Muscle of back (tissue), 13 donors: ENCODE measurements at places on chromosomes 5 and 9.
A peak's percentile ranks its signal among the peaks of the same experiment; 100 is the strongest.

DNA sequence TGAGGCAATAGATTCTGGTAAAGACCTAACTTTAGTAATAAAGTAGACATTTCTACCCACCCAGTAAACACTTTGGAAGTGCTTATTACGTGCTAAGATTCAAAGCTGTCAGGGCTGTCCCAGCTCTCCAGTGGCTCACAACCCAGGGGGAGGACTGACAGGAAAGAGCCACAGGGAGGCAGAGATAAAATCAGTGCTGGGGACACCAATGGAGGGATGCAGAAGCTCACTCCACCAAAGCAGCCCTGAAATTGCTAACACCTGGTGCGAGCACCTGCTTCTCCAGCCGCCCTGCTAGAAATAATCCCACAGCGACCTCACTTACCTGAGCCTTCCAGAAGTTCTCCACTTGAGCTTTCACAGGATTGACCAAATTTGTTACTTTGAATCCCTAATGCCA lies 501.0 kb downstream of the BNC2 start:
- DNase-seq, result no peak

- no peak for DNase-seq
These were observed 161.2 kb upstream of the PTGER4 start for GRCh38 chr5:40518485-40518917.

- DNase-seq, result no peak
These were observed 280.5 kb downstream of the TUSC1 start for GRCh38 chr9:25397746-25398145.

DNA sequence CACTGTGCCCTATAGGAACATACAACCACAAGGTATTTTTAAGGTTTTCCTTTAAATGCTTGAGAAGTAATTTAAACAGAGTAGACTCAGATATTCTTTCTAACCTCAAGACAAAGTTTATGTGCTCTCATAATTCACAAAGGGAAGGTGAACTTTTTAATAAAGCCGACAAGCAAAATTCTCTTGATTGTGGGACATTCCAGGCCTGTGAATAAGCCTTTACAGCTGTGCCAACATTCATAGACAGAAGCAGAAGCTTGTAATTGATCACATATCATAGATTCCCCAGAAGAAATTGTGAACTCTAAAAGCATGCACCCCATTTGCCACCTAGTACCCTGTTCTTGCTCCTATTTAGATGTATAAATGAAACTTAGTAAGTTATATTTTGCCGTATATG lies 1107.8 kb upstream of the SEMA6A start:
- no peak for DNase-seq

GRCh38 chr5:119332208-119332607 lies 23.6 kb upstream of the TNFAIP8 start:
- DNase-seq, result no peak

GRCh38 chr5:179533024-179533423 lies 17.3 kb upstream of the RUFY1 start:
- no peak for DNase-seq

DNA sequence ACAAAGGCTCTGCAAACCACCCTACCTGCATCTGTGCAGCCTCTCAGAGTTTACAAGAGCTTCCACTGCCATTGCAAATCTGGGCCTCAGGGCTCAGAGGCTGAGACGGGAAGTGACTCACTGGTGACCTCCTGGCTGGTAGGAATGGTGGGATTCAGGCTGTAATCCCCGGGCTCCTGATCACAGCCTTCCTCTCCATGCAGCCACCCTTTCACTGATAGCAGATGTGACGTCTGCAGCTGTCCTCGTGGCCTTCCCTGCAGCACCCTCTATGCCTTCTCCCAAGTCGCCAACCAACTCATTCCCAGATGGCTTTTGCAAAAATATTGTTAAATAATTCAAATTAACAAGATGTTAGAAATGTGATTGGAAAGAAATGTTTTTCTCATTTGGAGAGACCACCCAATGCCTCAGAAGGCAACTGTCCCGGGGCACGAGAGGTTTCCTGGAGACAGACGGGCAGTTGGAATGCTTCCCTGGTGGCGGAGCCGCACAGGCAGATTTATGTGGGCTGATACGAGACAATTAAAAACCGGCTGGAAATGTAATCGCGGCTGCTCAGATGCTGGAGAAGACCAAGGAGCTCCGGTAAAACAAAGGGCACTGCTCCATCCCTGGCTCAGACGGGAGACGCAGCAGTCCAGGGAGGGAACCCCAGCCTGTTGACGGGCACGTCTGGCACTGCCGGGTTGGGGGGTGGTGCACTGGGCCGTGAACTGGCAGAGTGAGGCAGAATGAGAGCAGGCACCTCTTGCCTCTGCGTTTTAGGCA lies 34.4 kb upstream of the SLC25A51 start:
- DNase-seq, result no peak

- no peak for DNase-seq
These were observed 638.6 kb downstream of the SEMA5A start for GRCh38 chr5:8907168-8907868.

GRCh38 chr5:136034984-136035383 lies 6.2 kb downstream of the TGFBI start:
- DNase-seq, result peak; percentile 63

DNA sequence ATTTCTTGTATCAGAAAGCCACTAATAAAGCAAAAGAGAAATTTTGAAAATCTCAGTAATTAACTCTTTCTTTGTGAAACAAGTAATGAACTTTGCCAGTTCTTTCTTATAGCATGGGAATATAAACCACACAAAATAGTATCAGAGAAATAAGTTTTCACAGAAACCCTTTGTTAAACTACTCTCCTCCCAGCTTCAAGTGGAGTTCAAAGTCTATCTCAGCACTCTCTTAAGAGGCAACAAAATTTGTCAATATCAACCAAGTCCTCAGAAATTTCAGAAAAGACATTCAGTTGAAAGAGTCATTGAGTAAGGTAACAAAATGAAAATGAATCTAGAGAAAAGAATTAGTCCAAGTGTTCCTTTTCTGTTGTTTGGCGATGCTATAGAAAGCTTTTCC lies 89.3 kb downstream of the NTRK2 start:
- no peak for DNase-seq

GRCh38 chr9:114080773-114081440 lies 2.8 kb upstream of the AMBP start:
- DNase-seq, result no peak

DNA sequence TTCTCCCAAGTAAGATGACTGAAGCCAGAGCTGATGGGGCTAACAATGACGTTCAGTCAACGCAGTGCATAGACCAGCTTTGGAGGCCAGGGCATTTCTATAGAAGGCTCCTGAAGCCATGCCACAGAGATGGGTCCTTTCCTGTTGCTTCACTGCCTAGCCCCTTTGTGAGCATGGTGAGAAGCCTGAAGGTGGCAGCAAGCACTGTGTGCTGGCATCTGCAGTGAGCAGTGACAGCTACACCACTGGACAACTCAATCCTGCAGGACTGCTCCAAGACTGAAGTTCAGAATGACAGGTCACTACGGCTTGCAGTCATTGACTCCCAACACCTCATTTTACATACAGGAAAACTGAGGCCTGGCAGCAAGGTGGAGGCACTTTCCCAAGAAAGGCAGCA lies 229.0 kb downstream of the TSSK1B start:
- DNase-seq, result no peak

- DNase-seq, result no peak
These were observed 45.2 kb downstream of the ANKDD1B start for GRCh38 chr5:75656311-75657003.

- no peak for DNase-seq
These were observed 113.7 kb upstream of the ADAMTS16 start for GRCh38 chr5:5026409-5026785.

DNA sequence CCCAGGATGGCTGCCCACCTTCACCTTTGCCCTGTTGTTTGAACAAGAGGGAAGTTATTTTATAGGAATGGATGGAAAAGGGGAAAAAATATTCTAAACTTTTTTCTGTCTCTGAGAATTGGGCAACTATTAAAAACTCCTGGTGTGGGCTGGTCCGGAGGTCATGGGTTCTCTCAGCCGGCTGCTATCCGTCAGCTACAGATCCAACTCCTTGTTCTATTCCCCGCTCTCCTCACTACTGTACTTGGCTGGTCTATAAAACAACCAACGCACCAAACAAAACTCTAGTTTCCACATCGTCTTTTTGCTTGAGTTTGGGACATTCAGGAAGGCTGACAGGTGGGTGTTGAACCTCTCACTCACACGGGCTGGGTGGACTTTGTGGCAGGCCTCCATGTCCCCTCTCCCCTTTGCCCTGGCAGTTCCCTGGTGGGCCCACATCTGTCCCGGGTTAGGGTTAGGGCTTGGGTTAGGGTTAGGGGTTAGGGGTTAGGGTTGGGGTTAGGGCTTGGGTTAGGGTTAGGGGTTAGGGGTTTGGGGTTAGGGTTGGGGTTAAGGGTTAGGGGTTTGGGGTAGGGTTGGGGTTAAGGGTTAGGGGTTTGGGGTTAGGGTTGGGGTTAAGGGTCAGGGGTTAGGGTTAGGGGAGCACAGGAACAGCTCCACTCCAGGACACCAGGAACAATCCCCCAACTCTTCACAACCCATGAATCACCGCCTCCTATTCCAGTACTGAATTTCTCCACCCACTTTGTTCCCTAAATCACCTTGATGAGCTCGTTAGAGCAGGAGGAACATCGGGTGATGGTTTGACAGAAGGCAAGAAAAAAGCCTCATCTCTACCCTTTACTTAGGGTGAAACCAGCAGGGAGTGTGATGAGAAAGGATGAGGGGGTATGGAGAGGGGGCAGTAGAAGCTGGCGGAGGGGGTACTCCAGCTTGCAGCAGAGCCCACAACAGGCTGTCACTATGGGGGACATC lies 302.1 kb upstream of the IRX4 start:
- DNase-seq, result no peak

- DNase-seq, result no peak
These were observed 219.3 kb downstream of the TSSK1B start for GRCh38 chr5:113215401-113216060.

- no peak for DNase-seq
These were observed 3.6 kb downstream of the PCDHAC2 start for GRCh38 chr5:140969880-140970279.

- no peak for DNase-seq
These were observed 33.6 kb upstream of the MEGF10 start for GRCh38 chr5:127256886-127257597.

DNA sequence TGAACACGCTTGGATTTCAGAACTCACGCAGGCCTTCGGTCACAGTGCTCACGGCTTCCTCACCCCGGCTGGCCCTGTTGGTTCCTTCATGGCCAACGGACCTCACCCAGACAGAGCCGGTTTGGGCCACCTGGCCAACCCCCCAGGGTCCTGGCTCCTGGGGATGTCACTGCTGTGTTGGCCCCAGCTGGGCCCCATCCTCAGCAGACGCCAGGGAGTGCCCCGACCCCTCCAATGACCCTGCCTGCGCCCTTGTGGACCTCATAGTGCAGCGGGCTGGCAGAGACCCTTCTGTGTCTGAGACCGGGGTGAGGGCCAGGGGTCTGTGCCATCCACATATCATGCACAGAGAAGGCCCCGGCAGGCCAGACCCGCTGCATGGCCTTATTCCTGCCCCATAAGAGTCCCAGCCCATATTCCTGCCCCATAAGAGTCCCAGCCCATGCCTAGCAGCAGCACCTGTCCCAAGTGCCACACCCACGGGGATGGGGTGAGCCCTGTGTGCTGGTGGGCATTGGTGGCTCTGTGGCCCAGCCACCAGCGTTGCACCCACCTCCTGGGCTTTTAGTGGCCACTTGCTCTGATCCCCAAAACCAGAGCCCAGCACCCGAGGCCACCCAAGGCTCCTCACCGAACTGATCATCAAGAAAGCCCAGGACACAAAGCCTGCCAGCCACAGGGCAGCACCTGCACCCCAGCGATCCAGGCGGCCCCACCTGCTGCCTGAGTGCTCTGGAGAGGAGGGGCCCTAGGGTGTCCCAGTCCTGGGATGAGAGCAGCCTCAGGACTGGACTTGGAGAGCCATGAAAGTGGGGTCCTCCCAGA lies 1.3 kb upstream of the LPCAT1 start:
- no peak for DNase-seq
